ENCODE measurements at places on chromosomes 1 and 21.

DNA sequence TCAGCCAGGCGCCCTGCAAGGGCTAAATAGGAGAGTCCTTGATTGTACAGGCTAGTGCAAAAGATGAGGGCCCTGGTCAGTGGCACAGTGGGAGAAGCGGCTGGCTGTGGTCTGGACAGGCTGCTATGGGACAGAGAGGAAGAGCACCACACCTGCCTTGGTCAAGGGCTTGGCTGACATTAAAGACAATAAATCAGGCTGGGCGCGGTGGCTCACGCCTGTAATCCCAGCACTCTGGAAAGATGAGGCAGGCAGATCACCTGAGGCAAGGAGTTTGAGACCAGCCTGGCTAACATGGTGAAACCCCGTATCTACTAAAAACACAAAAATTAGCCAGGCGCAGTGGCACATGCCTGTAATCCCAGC lies 62.9 kb downstream of the NID1 start:
- no peak for DNase-seq

DNA sequence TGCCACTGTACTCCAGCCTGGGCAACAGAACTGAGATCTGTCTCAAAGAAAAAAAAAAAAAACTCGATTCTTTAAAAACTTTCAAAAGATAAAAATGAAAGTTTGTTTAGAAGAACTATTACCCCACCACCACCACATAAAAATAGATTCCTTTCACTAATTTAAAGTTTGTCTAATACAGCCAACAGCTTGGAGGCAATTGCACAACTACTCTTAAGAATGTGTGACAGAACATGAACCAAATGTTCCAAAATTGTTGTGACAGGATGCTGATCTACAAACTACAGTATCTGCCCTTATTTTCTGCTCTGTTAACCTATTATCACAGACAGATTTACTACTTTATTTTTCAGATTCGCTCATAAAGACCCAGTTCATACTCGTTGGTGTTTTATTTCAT lies 5.5 kb upstream of the TGFBR3 start:
- DNase-seq, result no peak

- no peak for DNase-seq
Measured at GRCh38 chr1:196090226-196090625, 518.0 kb downstream of the KCNT2 start.

DNA sequence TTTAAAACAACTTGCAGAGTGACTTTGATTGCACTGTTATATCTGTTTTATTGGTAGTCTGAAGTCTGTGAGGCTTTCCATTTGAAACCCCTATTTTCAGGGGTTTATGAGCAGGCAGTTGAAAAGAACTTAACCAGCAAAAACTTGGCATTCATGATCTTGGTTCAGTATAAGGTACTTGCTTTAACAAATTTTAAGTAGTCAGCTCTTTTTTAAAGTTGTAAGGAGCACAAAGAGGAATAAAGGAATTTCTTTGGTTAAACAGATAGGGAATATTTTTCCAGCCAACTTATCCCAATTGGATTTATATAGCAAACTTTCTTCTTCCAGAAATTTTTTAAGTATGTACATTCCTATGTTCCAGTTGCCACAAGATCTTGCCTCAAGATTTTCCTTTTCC lies 138.2 kb downstream of the RASAL2 start:
- DNase-seq, result no peak

GRCh38 chr1:155064111-155064831 lies 731 bp downstream of the EFNA4 start:
- no peak for DNase-seq

Measured in stimulated activated CD4-positive, alpha-beta T cell treated with anti-CD3 and anti-CD28 coated beads, TNF-alpha, amount 100 ng/mL, for 1 hour (primary cell).